NCI-H526 (cell line): ENCODE measurements at places on chromosomes 1 and 21.

GRCh38 chr1:83802023-83802422 lies 196.9 kb downstream of the TTLL7 start:
- DNase-seq: no peak

DNA sequence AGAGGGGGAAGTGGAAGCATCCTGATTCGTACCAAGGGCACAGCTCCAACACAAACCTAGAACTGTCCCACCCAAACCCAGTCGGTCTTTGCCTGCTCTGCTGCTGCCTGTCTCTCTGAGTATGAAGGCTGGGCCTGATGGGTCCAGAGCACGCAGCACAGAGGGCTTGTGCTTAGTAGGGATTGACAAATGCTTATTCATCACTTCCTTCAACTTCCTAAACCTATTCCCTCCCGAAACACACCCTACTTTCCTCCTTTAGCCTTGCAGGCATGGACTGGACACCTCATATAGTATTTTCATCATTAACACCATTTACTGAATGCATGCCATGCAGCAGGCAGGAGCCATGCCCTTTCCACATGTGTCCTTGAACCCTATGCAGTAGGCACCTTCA lies 31.3 kb downstream of the FOXO6 start:
- DNase-seq: no peak

DNA sequence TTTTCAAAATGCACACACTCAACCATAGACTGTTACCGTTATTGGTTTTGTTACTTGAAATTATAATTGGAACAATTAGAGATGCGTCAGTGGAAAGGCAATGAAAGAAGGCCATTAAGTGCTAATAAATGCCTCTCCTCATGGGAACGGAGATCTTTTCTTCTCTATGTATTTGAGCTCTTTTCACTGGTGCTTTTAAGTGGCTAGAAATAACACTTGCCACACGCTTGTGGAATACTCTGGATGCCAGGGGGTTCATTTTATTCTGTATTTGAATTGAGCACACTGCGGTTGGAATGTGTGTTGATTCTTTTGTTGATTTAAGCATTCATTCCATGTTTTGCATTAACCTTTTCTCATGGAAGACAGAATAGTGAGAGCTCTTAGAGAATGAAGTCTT lies 68.4 kb downstream of the DNM3 start:
- DNase-seq: peak; percentile 66

- peak; percentile 5 for DNase-seq
Measured at GRCh38 chr1:197399755-197400521, 131.9 kb downstream of the CRB1 start.

GRCh38 chr1:109816175-109816811 lies 52.6 kb upstream of the EPS8L3 start:
- no peak for DNase-seq

GRCh38 chr21:43767498-43767983 lies 8.6 kb downstream of the CSTB start:
- no peak for DNase-seq

DNA sequence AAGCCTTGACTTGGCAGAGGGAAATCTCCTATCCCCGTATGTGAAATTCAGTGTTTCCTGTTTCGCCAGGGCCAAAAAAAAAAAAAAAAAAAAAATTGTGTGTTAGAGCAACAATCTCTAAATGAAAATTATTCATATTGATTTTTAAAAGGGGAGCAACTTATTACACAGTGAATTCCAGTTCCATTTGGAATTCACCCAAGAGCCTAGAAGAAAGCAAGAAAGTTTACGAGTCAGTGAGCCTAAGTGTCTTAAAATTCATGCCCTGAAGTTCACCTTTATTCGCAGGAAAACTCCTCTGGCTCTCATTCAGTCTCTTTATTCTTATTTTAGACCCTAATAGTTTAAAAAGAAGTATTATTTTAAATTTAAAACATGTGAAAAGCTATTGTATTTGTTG lies 42.1 kb upstream of the HUNK start:
- DNase-seq: no peak

DNA sequence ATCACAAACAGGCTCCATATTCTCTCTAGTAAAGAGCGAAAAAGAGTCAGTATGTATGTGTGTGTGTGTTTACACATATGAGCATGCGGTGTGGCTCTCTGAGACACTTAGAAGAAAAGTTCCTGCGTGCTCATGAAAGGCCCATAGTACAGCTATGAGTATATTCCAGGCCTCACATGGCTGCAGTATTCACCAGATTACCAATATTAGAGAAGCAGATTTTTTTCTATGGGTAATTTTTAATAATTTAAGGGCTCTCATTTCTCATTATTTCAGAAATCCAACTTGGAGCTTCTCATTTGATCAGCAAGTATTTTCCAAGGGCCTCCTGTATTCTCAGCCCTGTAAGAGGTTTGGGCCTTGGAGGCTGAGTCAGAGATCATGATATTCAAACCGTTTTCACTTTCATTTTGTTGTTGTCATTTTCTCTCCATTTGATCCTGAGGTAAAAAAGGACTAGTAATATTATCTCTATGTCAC lies 232.9 kb upstream of the SGIP1 start:
- no peak for DNase-seq

- no peak for DNase-seq
Measured at GRCh38 chr21:19833082-19833481, 1165.1 kb upstream of the NCAM2 start.

- DNase-seq: peak; percentile 31
Measured at GRCh38 chr1:156504438-156504813, 3.9 kb upstream of the MEF2D start.

DNA sequence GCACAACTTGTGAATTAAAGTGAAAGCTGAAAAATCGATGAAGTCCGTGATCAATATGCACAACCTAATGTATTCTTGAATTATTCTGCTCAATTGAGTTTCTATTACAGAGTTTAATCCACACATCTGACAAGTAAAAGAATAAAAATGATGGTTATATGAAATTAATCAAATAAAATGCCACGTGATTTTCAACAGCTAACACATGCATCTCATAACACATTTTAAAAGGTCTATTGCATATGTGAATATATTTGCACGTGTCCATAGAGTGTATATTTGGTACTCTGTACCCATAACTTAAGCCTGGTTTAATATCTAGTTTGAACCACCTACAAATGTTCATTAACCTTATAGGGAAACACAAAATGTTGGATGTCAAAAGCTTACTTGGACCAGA lies 266.2 kb downstream of the NTNG1 start:
- no peak for DNase-seq

- DNase-seq: no peak
Measured at GRCh38 chr1:110542725-110543124, 23.8 kb upstream of the KCNA10 start.

DNA sequence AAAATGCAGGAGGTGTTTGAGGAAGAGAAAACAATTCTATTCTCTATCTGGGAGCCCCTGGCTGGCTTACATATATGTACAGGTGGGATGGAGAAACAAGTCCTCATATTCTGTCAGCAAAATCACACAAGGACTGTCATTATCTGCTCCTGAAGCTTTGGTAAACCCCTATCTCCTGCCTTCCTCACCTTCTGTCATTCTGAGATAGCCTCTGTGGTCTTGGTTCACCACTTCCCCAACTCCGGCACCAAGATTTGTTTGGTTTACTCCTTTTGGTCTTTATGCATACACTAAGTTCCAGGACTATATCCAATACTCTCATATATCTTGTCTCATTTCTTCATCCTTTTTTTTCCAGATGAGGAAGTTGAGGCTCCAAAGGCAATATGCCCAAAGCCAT lies 551.1 kb downstream of the PLPP3 start:
- no peak for DNase-seq

GRCh38 chr1:41517062-41517438 lies 32.6 kb upstream of the EDN2 start:
- DNase-seq: no peak

GRCh38 chr1:203381151-203381751 lies 30.3 kb upstream of the FMOD start:
- no peak for DNase-seq
